ENCODE measurements at places on chromosomes 2 and 18.

GRCh38 chr18:40382197-40382596, 1572.8 kb upstream of the PIK3C3 start:
- ATAC-seq, result no peak

DNA sequence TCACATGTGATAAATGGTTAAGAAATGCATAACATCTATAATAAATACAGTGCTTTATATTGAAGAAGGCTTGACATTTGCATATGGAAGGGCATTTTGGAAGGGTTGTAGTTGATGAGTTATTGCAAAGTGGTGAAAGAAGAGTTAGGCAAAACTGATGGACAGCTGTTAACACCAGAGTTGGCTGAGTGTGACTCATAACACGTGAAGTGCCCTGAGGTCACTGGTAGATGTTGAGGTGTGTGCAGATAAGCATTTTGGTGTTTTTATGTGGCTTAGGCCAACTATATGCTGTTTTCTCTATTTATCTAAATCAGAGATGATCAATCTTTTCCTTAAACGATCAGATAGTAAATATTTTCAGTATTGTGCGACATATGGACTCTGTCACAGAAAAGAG, 154.3 kb upstream of the KCNH7 start:
- ATAC-seq, result no peak

GRCh38 chr2:75602724-75603342, 42.1 kb upstream of the EVA1A start:
- ATAC-seq, result no peak

DNA sequence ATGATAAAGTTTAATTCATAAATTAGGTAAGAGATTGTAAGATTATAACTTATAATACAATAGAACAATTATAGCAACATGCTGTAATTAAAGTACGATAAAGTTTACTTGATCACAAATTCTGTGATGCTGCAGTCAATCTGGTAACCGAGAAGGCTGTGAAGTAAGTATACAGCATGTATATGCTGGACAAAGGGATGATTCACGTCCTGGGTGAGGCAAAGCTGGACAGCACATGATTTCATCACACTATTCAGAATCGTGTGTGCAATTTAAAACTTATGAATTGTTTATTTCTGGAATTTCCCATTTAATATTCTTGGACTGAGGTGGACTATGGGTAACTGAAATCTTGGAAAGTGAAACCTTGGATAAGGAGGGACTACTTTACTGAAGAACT, 522.2 kb upstream of the CNTNAP5 start:
- no peak for ATAC-seq

GRCh38 chr2:60677356-60677755, 78.7 kb upstream of the PAPOLG start:
- ATAC-seq, result no peak

- ATAC-seq, result no peak
These were observed 191.1 kb upstream of the CTAGE1 start for GRCh38 chr18:22608847-22609246.

DNA sequence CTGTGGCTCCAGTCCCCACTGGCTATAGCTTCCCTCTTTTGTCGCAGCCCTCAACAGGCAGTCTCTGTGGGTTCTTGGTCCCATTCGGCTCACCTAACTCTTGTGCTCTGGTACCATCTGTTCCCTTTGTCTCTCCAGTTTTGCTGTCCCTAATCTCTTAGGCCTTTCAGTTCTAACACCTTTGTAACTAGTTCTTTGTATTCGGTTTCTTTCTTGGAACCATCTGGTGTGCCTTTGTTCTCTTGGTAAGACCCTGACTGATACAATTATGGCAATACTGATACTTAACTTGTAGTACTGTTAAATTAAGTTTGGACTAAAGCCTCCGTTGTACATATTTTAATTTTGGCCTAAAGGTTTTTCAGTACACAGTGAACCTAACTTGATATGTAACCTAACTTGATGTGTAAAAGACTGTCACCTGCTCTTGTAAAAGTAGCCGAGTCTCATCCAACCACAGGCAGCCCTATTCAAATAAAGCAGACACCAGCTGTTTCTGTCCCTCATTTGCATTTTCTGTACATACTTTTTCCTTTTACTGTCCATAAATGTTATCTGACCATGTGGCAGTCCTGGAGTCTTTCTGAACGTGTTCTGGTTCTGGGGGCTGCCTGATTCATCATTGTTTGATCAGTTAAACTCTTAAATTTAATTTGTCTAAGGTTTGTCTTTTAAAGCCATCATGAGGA, 4.8 kb upstream of the MRPL44 start:
- ATAC-seq, result no peak

DNA sequence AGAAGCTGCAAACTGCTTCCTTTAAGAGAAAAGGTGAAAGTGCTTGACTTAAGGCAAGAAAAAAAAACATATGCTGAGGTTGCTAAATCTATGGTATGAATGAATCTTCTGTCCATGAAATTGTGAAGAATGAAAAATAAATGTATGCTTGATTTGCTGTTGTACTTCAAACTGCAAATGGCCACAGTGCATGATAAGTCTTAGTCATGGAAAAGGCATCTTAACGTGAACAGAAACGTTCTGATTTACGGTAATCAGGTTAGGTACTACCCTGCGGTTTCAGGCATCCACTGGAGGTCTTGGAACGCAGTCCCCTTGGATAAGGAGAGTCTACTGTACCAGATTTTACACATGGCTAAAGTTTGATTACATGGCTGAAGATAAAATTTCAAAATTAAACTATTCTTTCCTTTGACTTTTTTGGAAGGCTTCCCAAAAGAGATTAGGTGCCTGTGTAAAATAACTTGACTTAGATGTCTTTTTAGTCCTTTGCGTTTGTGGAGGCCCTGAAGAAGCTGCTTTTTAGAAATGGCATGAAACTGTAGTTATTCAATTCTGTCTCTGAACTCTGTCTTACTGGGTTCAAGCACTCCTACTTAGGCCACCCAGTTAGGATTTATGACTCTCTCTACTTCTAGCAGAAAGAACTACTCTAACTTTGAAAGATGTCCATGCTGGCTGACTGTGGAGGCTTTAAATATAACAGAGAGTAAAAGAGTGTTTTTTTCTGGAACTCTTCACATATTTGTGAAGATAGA, 35.9 kb upstream of the SCN9A start:
- ATAC-seq, result no peak

DNA sequence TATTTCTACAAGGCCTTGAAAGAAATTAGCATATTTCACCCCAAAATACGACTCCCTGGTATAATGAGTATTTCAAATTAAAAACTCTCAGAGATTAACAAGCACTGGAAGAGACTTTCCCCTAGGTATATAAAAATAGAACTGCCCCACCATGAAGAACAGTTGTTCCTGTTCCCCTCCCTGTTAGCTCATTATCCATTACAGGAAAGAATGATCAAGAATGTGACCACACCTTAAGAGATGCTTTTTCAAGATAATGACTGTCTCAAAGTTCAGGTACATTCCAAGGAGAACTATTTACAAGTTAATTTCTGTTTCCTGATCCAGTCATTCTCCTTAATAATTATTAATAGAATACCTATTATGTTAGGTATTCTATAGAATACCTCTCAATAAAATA, 1220.6 kb upstream of the CDH2 start:
- no peak for ATAC-seq

- ATAC-seq, result no peak
These were observed 53.5 kb upstream of the TGFA start for GRCh38 chr2:70607121-70607561.

GRCh38 chr2:110097506-110098220, 18.0 kb downstream of the MALL start:
- ATAC-seq, result no peak

DNA sequence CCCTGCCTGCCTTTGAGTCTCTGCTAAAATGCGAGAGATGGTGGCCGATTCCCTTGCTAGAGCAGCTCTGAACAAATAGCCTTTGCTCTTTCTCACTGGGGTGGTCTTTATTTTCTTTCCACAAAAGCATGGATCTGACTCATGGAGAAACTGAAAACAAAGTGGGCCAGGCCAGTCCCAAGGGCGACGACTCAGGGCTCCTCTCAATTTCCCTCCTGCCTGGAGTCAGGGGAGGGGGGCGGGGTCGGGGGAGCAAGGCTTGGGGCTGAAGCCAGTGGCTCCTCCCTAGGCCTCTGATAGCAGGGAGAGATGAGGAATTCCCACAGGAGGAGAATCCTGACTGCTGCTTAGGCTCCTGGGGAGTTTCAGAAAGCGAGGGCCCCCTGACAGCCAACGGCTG, 17.1 kb upstream of the IL1R2 start:
- ATAC-seq, result no peak

DNA sequence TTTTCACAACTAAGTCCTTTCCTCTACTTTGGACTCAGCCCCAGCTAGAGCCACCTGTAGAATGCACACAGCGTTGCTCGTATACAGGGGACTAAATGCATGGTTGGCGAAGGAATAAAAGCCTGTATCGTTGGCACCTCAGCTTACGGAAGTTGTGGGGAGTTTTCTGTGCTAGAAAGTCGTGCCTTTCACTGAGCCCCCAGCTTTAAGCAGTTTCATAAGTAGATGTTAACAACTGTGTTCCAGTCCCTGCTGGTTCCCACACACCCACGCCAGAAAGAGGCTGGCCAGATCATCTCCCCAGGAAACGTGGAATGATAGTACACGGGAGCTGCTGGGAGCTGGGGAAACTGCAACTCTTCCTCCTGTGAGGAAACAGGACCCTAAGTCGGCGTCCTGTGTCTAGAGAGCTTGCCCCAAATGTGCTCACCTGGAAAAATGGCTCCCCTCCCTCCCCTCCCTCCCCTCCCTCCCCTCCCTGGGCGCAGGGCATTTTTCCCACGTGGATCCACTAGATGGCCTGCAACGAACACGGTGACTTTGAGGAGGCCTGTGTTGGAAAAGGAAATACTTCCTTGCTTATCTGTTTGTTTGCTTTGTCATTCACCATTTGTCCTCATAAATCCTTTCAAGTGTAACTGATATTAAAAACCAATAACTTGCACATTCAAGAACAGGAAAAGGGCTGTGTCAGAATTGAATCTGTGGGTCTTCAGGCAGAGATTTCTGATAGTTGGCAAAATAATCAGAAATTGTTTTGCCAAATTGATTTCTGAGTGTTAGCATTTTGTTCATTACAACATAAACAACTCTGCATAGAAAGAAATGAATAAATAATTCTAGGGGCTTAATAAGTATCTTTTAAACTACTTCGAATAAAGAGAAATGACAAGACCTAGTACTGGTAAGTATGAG, 43.9 kb upstream of the RFX8 start:
- peak; percentile 29 for ATAC-seq

- ATAC-seq, result no peak
These were observed 221.5 kb downstream of the ANKRD30B start for GRCh38 chr18:14969500-14969899.

DNA sequence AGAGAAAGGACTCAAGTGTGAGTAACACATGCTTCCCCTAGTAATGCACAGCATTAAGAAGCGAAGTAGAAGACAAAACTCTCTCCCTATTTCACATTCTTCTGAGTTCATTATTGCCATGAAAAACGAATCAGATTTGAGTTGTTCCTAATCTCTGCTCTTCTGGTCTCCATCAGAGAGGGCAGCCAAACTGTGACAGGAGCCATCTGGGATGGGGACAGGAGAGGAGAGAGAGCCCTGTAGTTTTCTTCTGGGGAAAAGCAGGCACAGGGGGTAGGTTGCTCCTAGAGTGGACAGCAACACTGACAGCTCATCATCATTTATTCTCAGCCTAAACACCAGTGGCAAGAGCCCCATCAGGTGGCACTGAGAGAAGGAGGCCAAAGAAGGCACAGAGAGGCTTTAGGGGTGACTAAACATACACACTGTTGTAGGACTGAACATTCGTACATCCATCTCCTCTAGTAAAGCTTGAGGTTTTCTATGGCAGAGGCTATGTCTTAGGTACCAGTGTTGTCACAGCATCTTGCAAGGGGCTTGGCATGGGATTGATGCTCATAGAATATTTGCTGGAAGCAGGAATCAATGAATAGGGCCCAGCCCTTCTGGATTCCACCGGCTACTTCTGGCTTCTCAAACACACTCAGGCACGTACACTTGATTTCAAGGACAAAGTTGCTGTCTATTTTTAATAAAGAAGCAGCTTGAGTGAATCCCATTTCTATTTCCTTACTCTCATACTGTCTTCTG, 33.1 kb downstream of the SLC8A1 start:
- peak; percentile 39 for ATAC-seq

Measured in gastroesophageal sphincter (tissue), 4 donors.